ENCODE measurements at places on chromosomes 3 and 15. TPM values are rescaled to one million over a fixed set of nuclear protein-coding genes. Genes with fewer than 3 reads are reported as not detected.

NCEH1 gene
- total RNA-seq = 39.2 TPM

ANKRD63 gene
- 0.41 TPM for total RNA-seq

GPR62 gene
- total RNA-seq = not detected

FOXB1 gene
- total RNA-seq = not detected

SNTN gene
- total RNA-seq = not detected

CCR9 gene
- total RNA-seq = not detected

CCRL2 gene
- 0.09 TPM for total RNA-seq

AAGAB gene
- 70.1 TPM for total RNA-seq

CIP2A gene
- 15.0 TPM for total RNA-seq

UACA gene
- 39.4 TPM for total RNA-seq

DUOXA2 gene
- total RNA-seq = not detected

ZNF774 gene
- 1.2 TPM for total RNA-seq

TJP1 gene
- total RNA-seq = 81.7 TPM

AGTR1 gene
- total RNA-seq = 0.71 TPM

GNAT1 gene
- total RNA-seq = not detected

LRRN1 gene
- not detected for total RNA-seq

MASP1 gene
- not detected for total RNA-seq

TMEM40 gene
- total RNA-seq = 0.52 TPM

ZWILCH gene
- 32.3 TPM for total RNA-seq

PIGZ gene
- total RNA-seq = 1.7 TPM

CHRNA5 gene
- total RNA-seq = 30.9 TPM

Measured in A549 treated with GW870086 at 1 μM for 4 hours (cell line).